ENCODE measurements at places on chromosomes 16 and 17. TPM values are rescaled to one million over a fixed set of nuclear protein-coding genes. Genes with fewer than 3 reads are reported as not detected.
A peak's percentile ranks its signal among the peaks of the same experiment; 100 is the strongest.

DNA sequence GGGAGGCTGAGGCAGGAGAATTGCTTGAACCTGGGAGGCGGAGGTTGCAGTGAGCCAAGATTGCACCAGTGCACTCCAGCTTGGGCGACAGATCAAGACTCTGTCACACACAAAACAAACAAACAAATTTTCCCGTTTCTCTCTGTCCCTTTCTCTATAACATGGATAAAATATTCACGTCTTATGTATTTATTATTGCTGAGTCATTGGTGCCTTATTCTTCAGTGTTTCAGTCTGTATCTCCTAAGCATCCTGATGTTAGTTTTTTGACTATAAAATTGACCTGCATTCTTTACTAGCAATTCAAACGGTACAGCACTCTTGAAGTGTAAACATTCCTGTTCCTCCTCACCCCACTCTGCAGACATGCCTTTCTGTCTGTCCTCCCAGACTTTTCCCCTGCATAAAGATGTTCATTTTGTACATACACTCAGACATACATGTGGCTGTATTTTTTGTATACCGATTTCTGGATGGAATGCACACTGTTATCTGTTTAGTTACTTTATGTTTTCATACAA lies 16.4 kb downstream of the DHODH start:
- no peak for DNase-seq

DNA sequence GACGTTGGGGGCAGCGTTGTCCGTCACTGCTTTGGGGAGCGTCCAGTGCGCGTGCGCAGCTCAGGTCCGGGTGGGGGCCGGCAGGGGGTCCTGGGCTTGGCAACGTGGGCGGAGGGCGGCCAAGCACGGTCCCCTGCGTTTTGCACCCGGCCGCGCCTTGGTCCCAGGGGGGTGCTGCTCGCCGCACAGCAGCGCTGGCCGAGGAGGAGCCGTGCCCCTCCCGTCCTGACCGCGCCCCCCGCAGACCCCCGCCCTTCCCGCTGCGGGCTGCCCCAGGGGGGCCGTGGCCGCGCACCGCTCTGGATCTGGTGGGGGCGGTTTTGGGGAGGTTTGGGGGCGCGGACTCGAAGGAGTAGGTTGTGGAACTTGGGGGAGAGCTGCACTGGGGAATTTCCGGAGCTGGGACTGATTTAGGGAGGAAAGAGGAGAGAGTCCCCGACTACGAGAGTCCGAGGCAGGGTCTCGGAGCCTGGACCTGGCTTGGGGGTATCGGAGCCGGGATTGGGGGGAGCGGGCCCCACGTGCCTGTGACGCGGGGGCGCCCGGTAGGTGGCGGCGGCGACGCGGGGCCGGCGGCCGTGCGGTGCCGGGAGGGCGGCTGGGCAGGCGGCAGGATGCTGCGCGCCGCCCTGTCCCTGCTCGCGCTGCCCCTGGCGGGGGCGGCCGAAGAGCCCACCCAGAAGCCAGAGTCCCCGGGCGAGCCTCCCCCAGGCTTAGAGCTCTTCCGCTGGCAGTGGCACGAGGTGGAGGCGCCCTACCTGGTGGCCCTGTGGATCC lies at the start of gene SLC9A5:
SLC9A5 (plus strand) TSS at position 579 of the 777 bp plus-strand sequence; CDS start at position 615, 36 bp downstream.
- no peak for DNase-seq

- no peak for DNase-seq
Measured at GRCh38 chr17:27564463-27564862, 66.5 kb upstream of the LGALS9 start.

DNA sequence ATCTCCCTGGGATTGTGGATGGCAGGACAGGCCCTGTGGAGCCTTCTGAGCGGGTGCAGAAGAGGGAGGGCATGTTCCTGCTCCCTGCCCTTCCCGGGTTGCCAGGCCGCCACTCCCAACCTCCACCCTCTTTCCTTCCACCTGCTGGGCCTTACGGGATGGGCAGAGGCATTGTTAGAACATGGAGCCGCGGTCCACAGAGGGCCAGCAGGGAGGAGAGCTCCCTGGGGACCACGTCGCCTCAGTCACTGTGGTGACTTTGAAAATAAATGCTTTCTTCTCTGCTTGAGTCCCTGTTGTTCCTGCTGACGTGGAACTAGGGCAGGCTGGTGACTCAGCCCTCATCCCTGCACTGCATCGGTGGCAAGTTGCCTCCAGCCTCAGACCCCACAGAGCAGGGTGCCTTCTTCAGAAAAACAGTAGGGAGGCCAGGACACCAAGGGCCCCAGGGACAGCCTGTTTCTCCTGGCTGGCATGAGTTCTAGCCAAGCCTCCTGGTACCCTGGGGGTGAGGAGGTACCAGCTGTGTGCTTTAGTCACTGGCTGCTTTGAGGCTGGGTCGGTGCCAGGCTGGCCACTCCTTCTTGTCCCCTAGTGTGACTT lies 224.9 kb downstream of the SEC14L1 start:
- no peak for DNase-seq

DNA sequence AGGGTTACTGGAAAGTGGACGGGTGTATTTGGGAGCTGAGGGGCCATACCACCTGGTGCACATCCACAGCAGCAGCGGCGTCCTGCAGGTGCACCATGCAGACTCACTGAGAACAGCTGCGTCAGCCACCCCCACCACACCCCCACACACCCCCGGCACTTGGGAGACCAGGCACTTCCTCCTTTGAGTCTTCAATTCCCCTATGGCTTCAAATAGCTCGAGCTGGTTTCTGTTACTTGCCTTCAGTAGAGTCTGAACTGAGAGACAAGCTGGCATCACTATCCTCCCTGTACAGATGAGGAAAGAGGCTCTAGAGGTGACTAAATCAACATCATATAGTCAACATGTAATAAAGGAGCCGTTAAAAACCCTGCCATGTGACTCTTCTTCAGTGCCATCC lies 15.4 kb downstream of the CUEDC1 start:
- DNase-seq = peak; percentile 17

Gene GP2
- total RNA-seq = 12.0 TPM

Gene HEATR9
- total RNA-seq = 1.2 TPM

Gene MRPL38
- total RNA-seq = 143 TPM

Measured in T-cell (primary cell).